ENCODE measurements at places on chromosomes 2 and 18.

DNA sequence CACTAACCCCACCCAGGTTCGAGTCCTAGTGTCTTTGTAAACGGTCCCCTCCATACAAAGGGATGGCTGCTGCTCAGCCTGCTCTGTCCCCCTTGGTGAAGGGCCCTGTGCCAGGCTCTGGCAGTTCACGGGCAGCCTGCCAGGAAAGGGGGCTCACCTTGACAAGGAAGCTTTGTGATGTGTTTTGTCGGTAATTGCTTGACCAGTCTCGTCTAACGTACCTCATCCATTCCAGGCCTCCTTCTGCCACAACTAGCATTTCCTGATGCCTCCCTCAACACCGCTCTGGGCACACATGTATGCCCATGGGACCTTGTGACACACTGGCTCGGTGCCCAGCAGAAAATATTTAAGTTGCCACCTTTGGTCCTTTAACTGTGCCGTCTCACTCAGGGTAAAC is 171.9 kb downstream of the KLHL29 start:
- no peak for DNase-seq

GRCh38 chr2:232951891-232952290 is 61.2 kb downstream of the NGEF start:
- DNase-seq, result no peak

DNA sequence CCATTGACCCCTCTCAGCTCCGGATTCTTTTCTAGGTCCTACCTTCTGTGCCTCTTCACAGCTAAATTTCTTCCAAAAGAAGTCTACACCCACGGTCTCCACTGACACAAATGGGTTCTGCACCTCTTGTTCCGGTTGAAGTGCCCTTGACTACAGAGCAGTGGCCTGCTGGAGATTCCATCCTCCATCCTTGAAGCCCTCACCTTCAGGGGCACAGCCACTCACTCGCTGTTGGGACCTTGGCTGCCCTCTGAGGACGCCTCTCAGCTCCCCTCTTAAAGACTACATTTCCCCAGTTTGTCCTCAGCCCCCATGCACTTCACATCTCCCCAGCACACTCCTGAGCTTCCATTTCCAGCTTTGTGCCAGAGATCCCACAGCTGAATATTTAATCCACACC is 226.3 kb downstream of the ATAD2B start:
- no peak for DNase-seq

DNA sequence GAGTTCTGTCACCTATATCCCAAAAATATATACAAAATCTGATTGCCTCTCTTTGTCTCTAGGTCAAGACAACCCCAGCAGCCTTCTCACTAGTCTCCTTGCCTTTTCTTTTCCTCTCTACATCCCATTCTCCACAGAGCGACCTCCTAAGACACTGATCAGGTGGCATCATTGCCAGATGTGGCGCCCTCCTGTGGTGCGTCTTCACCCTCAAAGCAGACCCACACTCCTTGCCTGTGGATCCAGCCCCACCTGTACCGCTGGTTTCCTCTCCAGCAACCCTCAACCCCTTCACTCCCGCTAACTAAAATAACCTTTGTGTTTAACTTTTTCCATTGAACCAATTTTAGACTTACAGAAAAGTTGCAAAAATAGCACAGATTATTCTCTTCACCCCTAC is 273.3 kb downstream of the GLI2 start:
- DNase-seq, result peak; percentile 72

DNA sequence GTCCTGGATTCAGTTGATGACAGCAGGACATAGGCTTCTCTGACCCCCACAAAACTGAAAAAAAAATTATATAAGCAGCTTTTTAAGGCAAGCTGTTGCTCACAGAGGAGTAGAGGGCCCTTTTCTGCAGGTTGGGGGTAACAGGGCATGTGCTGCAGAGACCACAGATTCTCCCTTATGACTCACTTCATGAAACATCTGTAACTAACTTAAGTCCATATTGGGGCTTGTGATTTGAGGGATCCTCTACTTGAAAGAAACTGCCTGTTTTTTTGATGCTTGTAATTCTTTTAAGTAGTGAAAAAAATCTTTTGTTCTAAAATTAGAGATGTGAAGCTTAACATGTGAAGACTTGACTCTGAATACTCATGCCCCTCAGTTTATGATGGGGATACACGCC is 33.4 kb downstream of the XRCC5 start:
- DNase-seq, result no peak
